ENCODE measurements at places on chromosomes 3 and 15.

GRCh38 chr3:21487520-21487919 is 263.5 kb downstream of the ZNF385D start:
- no peak for DNase-seq

GRCh38 chr3:126540342-126540849 is 16.4 kb downstream of the CHST13 start:
- DNase-seq, result no peak

DNA sequence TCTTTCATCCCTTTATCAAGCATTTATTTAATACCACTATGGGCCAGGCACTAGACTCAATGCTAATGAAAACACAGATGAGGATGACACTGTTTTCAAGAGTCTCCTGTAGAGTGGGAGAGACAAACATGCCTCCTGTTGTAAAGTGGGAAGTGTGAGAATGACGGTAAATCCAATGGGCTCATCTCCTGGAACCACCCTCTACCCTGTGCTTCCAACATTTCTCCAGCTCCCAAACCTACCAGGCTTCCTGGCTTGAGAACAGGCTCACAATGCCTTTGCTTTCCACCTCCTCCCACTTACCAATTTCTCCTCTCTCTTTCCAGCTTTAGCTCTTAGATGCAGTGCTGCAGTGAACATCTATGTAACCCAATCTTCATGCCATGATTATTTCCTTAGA is 54.1 kb upstream of the TBC1D23 start:
- no peak for DNase-seq

DNA sequence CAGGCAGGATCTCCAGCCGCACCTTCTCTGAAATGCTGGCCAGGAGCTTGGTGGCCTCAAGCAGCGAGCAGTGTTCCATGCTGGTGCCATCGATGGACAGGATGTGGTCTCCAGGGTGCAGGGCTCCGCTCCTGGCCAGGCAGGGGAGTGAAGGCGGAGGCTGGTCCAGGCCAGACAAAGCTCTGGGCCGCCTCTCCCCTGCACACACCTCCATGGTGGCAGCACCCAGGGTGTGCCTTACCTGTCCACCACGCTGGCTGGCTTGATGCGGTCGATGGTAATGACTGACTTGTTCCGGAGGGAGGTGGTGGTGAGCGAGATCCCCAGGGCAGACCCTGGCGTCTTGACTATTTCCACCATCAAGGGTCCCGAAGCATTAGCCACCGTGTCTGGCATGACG is 20.0 kb downstream of the GRIP2 start:
- DNase-seq, result no peak

- DNase-seq, result no peak
Measured at GRCh38 chr3:71160785-71161546, 422.6 kb downstream of the FOXP1 start.

- no peak for DNase-seq
Measured at GRCh38 chr15:92149029-92149428, 244.7 kb upstream of the ST8SIA2 start.

DNA sequence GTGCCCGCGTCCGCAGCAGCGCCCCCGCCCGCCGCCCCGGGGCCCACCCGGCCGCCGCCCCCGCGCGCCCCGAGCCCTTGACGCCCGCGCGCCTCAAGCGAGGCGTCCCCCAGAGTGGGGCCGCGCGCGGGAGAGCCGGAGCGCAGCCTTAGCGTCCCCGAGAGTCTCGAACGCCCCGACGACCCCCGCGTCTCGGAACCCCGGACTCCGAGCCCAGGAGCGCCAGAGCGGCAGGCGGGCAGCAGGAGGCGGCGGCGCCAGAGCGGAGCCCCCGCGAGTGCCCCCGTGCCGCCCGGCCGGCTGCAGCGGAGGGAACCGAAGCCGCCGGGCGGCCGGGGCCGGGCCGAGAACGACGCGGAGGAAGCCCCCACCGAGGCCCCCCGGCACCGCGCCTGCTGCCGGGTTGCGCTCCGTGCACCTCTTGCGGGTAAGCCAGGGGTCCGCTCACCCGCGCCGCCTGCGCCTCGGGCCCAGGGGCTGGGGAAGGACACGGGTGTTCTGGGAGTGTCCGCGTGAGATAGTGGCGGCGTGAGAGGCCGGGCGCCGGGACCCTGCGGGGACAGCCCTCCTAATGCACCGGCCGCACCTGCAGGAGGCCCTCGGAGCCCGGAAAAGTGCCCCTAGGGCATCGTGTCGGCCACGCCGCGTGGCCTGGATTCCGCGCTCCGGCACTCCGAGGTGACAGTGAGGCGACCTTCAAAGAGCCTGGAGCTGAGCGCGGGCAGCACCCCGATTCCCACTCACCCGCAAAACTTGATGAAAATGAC is 52.0 kb upstream of the ULK4 start:
- DNase-seq, result peak; percentile 26

- DNase-seq, result no peak
Measured at GRCh38 chr3:129428007-129428375, 445 bp downstream of the EFCAB12 start.

GRCh38 chr15:77863491-77864105 is 213.9 kb downstream of the TBC1D2B start:
- no peak for DNase-seq

GRCh38 chr3:98532709-98533571 is 1.2 kb downstream of the GPR15 start:
- DNase-seq, result no peak

GRCh38 chr15:79947009-79947408 is 24.0 kb downstream of the BCL2A1 start:
- no peak for DNase-seq

DNA sequence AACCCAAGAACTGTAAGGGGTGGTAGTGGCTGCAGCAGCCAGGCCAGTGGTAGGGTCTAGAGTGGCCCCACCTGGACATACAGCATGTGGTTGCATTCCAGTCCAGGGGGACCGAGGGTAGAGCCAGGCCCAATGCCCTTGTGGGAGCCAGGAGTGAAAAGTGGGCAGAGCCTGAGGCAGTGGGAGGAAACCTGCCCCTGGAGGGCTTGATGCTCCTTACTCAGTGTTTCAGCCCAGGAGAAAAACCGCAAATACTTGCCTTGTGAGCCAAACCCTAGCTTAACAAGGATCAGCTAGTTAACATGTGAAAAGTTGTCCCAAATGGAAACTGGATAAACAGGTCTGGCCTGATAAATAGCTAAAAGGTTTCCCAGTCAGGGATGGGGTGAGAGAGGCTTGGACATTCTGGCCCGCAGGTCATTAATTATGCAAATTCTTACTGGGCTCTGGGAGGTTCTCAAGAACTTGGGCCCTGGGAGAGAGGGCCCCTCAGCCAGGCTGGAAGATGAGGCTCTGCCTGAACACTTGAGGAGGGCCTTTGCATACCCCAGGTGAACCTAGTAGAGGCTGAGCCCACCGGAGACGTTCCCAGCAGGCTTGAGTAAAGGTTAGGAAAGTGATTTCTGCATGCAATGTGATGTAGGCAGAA is 222.1 kb downstream of the THSD4 start:
- no peak for DNase-seq

DNA sequence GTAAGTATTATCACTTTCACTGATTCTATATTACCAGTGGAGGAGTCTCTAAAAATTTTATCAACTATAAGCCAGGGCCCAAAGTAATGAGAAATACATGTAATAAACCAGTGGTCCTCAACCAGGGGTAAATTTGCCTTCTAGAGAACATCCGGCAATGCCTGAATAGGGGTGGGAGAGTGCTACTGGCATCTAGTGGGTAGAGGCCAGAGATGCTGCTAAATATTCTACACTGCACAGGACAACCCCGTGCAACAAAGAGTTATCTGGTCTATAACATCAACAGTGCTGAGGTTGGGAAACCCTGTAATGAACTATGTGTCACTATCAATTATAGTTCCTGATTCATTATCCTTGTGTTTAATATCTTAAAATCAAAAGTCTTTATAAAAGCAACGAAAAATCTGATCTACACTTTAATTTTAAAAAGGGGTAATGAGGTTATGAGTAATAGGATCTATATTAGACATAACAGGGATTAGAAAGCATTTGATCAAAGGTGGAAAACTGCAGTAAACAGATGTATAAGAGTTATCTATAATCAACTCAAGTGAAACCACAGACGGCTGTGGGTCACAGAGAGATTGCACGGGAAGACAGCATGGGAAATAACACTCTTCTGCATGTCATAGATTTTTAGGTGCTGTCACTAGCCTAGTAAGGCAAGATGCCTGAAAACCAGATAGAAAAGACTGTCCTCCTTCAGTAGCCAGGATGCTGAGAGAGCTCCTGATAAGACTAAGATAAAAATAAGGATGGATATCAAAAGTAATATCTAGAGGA is 2.0 kb downstream of the LYSMD2 start:
- no peak for DNase-seq

DNA sequence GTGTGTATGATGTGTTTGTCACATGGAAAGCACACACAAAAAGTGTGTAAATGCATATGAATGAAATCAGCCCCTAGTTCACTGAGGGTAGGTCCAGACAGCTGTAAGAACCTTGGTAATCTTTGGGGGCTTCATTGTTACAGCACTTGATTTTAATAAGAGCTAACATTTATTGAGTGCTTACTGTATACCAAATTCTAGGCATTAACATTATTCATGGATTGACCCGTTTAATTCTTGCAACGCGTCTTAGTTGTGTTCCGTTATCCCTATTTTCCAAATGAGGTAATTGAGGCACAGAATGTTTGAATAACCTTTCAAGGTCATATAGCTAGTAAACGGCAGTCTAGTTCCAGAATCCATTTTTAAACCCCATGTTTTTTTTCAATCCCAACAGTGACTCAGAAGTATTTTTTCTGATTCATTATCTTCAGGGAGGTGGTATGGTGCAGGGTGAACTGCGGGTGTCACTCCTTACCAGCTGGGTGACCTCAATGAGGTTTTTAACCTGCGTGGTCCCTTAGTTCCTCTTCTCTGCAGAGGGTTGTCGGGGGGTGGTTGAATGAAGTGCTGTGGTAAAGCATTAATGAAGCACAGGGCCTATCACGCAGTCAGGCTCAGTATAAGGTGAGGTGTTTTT is 14.2 kb downstream of the RAB8B start:
- peak; percentile 20 for DNase-seq

GRCh38 chr3:140510303-140510861 is 167.5 kb upstream of the TRIM42 start:
- no peak for DNase-seq

DNA sequence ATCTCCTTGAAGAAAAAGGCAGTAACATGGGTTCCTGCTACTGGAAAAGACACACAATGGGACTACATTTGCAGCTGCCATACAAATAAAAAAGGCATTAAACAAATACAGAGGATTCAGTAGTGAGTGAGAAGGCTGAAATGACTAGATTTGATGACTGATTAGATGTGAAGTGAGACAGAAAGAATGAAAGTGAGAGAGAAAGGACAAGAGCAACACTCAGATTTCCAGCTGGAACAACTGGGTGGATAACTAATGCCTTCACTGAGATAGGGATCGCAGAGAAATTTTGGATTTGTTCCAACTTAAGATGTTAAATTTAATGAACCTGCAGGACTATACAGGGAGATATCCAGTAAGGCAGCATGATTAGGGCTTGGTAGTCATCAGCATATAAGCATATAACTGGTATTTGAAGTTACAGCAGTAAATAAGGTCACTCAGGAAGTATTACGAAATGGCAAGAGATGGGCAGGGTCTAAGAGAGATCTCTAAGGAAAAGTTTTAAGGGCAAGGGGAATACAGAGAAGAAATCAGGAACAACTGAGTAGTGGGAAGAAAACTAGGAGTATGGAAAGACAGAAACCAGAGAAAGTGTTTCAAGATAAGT is 8.2 kb downstream of the OSBPL11 start:
- no peak for DNase-seq

- no peak for DNase-seq
Measured at GRCh38 chr3:71303627-71304200, 279.8 kb downstream of the FOXP1 start.

DNA sequence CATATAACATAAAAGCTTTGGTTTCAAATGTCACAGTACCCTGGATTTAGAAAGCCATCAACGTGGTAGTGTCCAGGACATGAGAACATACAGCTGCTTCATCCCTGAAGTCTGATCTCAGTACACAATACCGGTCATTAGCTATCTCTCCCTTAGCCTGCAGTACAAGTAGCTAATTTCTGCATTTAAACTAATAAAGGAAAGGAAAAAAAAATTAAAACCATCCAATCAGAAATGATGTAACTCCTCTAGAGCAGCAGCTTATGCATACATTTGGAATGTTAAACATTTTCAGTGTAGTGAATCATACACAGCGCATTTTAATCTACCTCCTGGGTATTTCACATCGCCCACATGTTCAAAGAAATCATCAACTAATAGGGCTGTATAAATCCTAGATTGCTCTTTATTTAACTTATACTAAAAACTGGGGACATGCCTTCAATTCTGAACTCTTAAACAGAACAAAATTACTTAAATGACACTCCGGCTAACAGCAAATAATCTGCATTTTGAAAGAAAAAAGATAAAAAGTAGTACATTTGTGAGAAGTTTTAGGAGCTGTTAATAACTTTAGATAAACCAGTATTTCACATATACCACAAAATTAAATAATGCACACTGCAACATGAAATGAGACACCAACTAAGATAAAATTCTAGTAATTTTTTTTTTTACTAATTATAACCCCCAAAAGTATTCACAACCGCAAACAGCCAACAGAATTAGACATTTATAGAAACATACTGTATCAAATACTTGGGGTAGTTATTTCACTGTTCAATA is 3.7 kb downstream of the IGF2BP2 start:
- DNase-seq, result no peak

DNA sequence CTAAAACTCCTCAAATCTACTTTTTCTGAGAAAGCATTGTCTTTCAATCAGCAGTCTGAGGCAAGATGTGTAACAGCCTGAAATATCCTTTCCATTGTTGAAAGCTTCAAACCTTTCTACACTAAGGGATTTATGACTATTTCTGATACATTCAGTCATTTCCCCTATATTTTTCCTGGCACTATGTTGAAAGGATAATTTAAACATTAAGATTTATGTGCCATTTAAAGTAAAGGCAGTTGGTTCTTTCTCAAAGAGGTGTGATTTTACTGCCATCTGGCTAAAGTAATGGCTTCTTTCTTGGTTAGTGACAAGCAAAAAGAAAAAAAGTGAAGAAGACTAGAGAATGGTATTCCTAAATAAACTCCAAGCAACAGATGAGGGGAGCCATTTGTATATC is 249.6 kb upstream of the COL8A1 start:
- no peak for DNase-seq

DNA sequence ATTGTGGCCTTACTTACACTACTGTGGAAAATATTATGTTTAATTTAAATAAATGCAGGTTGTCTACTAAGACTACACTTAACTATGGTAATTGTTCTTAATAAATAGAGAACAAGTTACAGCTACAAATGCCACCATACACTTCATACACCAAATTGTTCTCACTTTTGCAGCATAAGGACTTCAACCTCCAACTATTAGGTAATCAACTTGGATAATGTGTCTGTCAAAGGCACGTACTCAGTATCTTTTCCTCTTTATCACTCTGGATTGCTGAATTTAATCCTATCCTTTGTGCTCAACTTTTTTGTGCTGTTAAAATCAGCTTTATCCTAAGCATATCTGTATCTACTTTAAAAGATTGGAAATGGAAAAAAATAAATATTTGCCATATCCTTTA is 41.6 kb upstream of the TMEM87A start:
- DNase-seq, result no peak

DNA sequence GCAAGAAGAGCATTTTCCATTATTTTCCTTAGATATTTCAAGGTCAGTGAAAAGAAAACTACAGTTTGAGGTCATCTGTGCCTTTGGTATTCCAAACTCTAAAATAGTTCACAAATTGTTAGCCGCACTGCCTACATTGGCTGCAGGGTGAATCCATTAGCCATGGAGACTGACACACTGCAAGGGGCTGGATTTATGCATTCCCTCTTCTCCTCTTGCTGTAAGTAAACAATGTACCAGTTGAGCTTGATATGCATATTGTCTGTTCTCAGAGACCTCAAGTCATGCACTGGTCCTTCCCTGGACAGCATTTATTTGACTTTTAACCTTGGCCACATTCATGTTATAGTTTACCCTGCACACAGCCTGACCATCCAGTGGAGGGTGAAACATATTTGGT is 50.2 kb upstream of the TNFSF10 start:
- DNase-seq, result no peak
